Calu3 (cell line): ENCODE measurements at places on chromosomes 7 and 10. TPM values are rescaled to one million over a fixed set of nuclear protein-coding genes. Genes with fewer than 3 reads are reported as not detected.

SGCE gene
- total RNA-seq = 29.3 and 33.8 TPM in 2 replicates

GRCh38 chr10:87844837-87845623 is 18.3 kb downstream of the KLLN start:
- peaks cover 7% of the 10 kb centered on the region for H3K36me3 ChIP-seq
- H3K27me3 ChIP-seq = no peaks in the 10 kb centered on the region
- peak; percentile 23 for DNase-seq
- peak overlapping the region; percentile 69 for H3K27ac ChIP-seq
- H3K4me3 ChIP-seq = no peak overlapping the region
- H3K4me1 ChIP-seq = peaks cover 31% of the 10 kb centered on the region

KCNH2 gene
- 0.45 and 0.66 TPM in 2 replicates for total RNA-seq

MRPL32 gene
- total RNA-seq = 86.4 and 87.8 TPM in 2 replicates

ZNF727 gene
- not detected in 2 replicates for total RNA-seq

GLRX3 gene
- total RNA-seq = 61.4 and 79.8 TPM in 2 replicates

GRCh38 chr7:14892961-14893360 is 9.6 kb downstream of the DGKB start:
- no peak for DNase-seq
- H3K27me3 ChIP-seq = no peaks in the 10 kb centered on the region
- no peak overlapping the region for H3K4me3 ChIP-seq
- no peak overlapping the region for H3K27ac ChIP-seq
- H3K4me1 ChIP-seq = peaks cover 28% of the 10 kb centered on the region
- no peaks in the 10 kb centered on the region for H3K36me3 ChIP-seq

ZNF804B gene
- not detected in 2 replicates for total RNA-seq

DNA sequence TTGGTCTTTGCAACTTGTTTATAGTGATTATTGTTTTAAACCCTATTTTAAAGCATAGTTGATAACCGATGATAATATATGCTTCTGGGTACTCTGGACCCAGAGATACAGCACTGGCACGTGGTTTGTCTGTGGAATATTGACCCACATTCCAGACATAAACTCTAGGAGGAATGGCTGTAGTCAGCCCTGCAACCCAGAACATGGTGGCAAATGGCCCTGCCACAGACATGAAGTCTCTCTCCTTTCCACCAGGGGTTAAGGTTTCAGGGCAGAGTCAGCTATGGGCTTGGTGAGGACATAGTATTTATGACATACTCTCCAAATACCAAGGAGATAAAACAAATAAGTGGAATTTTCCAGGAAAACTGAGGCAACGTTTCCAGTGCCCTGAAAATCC is 83.6 kb downstream of the NAMPT start:
- DNase-seq = no peak
- no peak overlapping the region for H3K27ac ChIP-seq
- H3K4me3 ChIP-seq = no peak overlapping the region
- H3K4me1 ChIP-seq = no peaks in the 10 kb centered on the region

DNA sequence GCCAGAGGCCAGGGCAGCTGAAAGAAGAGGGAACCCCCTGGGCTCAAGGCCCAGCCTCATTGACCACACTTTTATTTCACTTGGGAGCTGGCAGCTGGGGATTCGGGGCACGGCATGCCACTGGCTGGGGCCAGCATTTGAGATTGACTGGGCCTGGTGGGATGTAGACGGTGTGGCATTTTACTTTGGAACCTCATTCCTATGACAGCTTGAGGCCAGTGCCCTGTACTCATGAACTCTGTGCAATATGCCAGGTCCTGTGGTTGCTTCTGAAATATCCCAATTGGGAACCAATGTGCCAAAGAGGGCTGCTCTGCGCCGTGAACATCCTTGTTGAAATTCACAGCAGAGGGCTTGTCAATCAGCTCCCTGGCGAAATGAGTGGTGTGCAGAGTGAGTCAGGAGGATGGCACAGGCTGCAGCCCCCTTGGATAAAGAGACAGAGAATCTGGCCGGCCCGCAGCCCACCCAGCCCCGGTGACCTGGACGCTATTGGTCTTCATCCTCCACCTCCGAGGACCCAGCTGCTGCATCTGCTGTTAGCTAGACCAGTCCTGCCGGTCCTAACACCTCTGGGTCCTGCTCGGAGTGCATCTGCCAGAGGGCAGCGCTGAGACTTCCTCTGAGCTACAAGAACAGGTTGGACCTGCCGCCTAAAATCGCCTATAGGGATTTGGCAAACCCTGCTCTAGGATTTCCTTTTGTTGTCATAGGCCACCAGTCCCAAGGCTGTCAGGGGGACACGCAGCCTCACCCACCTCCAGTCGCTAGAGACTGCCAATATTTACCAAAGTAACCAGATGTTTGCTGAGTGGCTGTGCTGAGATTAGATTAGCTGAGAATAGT is 58.0 kb downstream of the PRKAG2 start:
- H3K36me3 ChIP-seq = no peaks in the 10 kb centered on the region
- peak; percentile 43 for DNase-seq
- peaks cover 43% of the 10 kb centered on the region for H3K27me3 ChIP-seq
- H3K4me3 ChIP-seq = no peak overlapping the region

- H3K27me3 ChIP-seq = no peaks in the 10 kb centered on the region
- H3K27ac ChIP-seq = peak overlapping the region; percentile 0
- H3K36me3 ChIP-seq = no peaks in the 10 kb centered on the region
Observed at GRCh38 chr7:7489546-7489945, 46.1 kb downstream of the COL28A1 start.

GRCh38 chr10:71985542-71986250 is 21.5 kb downstream of the CHST3 start:
- no peaks in the 10 kb centered on the region for H3K27me3 ChIP-seq
- H3K4me3 ChIP-seq = no peak overlapping the region

- H3K4me1 ChIP-seq = peaks cover 9% of the 10 kb centered on the region
- no peak overlapping the region for H3K27ac ChIP-seq
- H3K4me3 ChIP-seq = no peak overlapping the region
- peaks cover under 1% of the 10 kb centered on the region for H3K27me3 ChIP-seq
- H3K36me3 ChIP-seq = no peaks in the 10 kb centered on the region
- DNase-seq = no peak
Observed at GRCh38 chr7:51368334-51368733, 51.7 kb upstream of the COBL start.

DNA sequence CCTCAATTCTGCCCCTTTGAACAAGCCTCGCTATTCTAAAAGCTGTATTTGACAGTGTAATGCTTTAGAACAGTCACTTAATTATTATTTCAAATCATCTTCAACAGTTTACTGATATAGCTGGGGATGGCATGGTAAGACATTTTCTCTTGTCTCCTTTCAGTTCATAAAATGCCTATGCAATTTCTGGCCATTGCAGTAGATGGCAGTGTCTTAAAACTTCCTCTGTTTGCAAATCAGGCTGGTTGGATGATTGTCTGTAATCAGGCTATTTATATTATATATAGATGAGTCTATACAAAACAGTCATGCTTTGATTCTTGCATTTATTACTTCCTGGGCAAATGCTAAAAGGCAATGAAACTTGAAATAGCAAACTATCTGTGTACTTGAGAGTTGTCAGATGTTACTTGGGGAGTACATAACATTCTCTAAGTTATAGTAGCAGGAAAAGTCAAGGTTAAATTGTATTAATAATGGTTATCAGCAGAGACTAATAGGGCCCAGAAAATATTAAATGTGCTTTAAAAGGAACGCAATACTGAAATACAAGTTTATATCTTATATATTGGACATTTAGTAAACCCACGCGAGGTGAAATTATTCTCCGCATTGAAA is 55.5 kb upstream of the LHFPL3 start:
- no peaks in the 10 kb centered on the region for H3K4me1 ChIP-seq
- H3K27ac ChIP-seq = no peak overlapping the region
- no peaks in the 10 kb centered on the region for H3K36me3 ChIP-seq
- H3K4me3 ChIP-seq = no peak overlapping the region
- peak; percentile 9 for DNase-seq
- H3K27me3 ChIP-seq = peaks cover 28% of the 10 kb centered on the region

CCM2 gene
- 59.8 and 62.9 TPM in 2 replicates for total RNA-seq

- peaks cover 23% of the 10 kb centered on the region for H3K4me1 ChIP-seq
- peaks cover 10% of the 10 kb centered on the region for H3K36me3 ChIP-seq
- no peaks in the 10 kb centered on the region for H3K27me3 ChIP-seq
- no peak overlapping the region for H3K4me3 ChIP-seq
- no peak overlapping the region for H3K27ac ChIP-seq
- no peak for DNase-seq
Observed at GRCh38 chr10:5634918-5635317, 31.5 kb downstream of the ASB13 start.

- H3K27me3 ChIP-seq = no peaks in the 10 kb centered on the region
- H3K36me3 ChIP-seq = no peaks in the 10 kb centered on the region
- peaks cover 40% of the 10 kb centered on the region for H3K4me1 ChIP-seq
- no peak overlapping the region for H3K27ac ChIP-seq
Observed at GRCh38 chr10:111102359-111102837, 25.6 kb downstream of the ADRA2A start.

- H3K27ac ChIP-seq = no peak overlapping the region
- no peaks in the 10 kb centered on the region for H3K36me3 ChIP-seq
- DNase-seq = no peak
- no peaks in the 10 kb centered on the region for H3K4me1 ChIP-seq
Observed at GRCh38 chr7:94335586-94335985, 59.1 kb upstream of the COL1A2 start.

GRCh38 chr7:159070431-159071148 is 74.1 kb downstream of the VIPR2 start:
- DNase-seq = no peak
- no peak overlapping the region for H3K4me3 ChIP-seq
- H3K4me1 ChIP-seq = no peaks in the 10 kb centered on the region

GRCh38 chr10:15843695-15844094 is 16.6 kb downstream of the MINDY3 start:
- no peaks in the 10 kb centered on the region for H3K27me3 ChIP-seq
- H3K4me1 ChIP-seq = no peaks in the 10 kb centered on the region
- no peak for DNase-seq
- H3K36me3 ChIP-seq = no peaks in the 10 kb centered on the region
- no peak overlapping the region for H3K27ac ChIP-seq
- no peak overlapping the region for H3K4me3 ChIP-seq

DNA sequence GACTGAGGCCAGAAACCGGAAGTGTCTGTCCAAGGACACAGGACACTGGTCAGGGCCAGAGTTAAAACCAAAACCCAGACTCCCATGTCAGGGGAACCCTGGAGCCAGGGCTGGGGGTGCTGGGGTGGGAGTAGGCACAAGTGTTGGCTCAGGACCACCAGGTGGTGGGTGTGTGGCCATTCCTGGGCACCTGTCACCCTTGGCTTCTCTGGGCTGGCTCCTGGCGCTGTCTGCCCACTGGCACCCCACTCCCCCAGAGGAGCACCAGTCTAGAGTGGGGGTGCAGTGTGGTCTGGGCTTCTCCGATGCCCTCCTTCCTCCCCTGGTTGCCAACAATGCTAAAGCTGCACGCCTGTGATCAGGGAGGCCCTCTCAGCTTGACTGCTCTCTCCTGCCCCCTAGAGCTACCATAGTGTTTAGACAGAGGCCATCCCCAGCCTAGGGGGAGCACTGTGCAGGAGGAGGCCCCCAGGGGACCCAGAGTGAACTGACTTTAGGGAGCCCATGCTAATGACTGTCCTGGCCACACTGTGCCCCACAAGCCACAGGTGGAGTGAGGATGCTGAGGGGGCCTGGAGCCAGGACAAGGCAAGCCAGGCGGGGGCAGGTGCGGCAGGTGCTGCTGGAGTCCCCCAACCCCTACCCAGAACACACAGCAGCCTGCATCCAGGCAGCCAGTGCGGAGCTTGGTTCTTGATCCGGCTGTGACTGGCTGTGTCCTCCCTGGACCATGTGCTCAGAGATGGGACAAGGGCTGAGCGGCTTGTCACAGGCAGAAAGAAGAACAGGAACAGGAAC is 11.0 kb downstream of the RASGEF1A start:
- H3K27me3 ChIP-seq = peaks cover 26% of the 10 kb centered on the region
- no peak overlapping the region for H3K4me3 ChIP-seq
- H3K27ac ChIP-seq = no peak overlapping the region

BNIP3 gene
- 7.9 and 8.7 TPM in 2 replicates for total RNA-seq

DNA sequence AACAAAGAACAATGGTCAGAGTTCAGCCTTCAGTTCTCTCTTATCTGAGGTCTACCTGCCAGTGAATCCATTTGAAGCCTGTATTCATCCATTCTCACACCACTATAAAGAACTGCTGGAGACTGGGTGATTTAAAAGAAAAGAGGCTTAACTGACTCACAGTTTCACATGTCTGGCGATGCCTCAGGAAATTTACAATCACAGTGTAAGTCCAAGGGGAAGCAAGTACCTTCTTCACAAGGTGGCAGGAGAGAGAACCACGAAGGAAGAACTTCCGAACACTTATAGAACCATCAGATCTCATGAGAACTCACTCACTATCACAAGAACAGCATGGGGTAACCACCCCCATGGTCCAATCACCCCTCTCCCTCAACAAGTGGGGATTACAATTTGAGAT is 33.0 kb upstream of the SLC25A13 start:
- H3K27me3 ChIP-seq = no peaks in the 10 kb centered on the region
- no peaks in the 10 kb centered on the region for H3K4me1 ChIP-seq
- H3K27ac ChIP-seq = no peak overlapping the region
- H3K36me3 ChIP-seq = no peaks in the 10 kb centered on the region
- no peak overlapping the region for H3K4me3 ChIP-seq

DNA sequence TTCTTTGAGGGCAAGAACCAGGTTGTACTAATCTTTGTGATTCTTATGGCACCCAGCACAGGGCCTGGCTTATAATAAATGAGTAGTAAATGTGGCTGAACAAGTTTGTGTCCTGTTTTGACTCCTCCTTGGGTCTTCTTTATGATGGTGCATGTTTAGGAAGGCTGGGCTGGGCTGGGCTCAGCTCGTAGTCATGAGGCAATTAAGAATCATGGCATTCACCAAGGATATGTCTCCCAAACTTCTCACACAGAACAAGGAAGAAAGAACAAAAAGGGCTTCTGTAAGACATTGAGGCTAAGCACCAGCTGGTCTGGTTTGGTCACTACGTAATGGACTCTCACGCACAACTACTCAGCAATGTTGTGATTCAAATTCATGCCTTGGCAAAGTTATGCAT is 30.5 kb upstream of the YAE1 start:
- peaks cover 14% of the 10 kb centered on the region for H3K27me3 ChIP-seq
- H3K27ac ChIP-seq = no peak overlapping the region
- H3K4me1 ChIP-seq = peaks cover 8% of the 10 kb centered on the region
- no peaks in the 10 kb centered on the region for H3K36me3 ChIP-seq
- no peak for DNase-seq
